Type B pancreatic cell (in vitro differentiated cells): ENCODE measurements at places on chromosomes 6 and 20.

DNA sequence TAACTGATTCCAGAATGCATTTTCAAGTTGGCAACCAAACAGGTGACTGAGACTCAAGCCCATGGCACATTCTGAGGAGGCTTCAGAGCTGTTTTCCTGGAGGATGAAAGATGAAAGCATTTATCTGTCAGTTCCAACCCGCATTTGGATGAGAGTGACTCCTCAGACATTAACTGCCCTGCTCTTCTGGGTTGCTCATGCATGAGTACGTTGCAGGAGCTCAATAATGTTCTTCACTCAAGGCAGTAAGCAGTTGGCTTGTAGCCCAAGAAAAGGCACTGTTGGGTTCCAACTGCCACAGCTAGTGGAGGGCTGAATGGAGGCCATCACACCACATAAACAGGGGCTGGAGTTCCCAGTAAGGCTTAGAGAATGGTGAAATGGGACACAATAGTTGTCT, 155.3 kb downstream of the FUT9 start:
- no peaks in the 10 kb centered on the region for H3K36me3 ChIP-seq
- no peak overlapping the region for H3K27ac ChIP-seq
- H3K4me3 ChIP-seq = no peak overlapping the region
- H3K4me1 ChIP-seq = no peaks in the 10 kb centered on the region
- H3K27me3 ChIP-seq = no peaks in the 10 kb centered on the region

DNA sequence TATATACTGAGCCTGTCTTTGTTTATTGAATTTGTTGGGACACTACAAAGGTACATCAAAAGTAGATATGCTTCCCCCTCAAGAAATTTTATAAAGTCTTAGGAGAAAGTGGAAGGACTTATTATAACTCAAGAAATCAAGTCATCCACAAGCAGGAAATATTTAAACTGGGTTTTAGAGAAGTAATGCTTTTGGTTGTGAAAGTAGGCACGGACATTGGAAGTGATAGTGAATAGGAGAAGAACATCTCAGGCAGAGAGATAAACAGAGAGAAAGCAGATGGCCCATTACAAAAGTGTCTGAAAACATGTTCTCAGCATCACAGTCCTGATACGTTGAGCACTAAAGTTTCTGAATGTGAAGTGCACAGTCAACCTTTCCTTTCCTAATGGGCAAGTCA, 415.6 kb upstream of the RNF217 start:
- H3K27me3 ChIP-seq = no peaks in the 10 kb centered on the region
- no peaks in the 10 kb centered on the region for H3K4me1 ChIP-seq
- DNase-seq = no peak
- no peak overlapping the region for H3K27ac ChIP-seq
- H3K4me3 ChIP-seq = no peak overlapping the region

DNA sequence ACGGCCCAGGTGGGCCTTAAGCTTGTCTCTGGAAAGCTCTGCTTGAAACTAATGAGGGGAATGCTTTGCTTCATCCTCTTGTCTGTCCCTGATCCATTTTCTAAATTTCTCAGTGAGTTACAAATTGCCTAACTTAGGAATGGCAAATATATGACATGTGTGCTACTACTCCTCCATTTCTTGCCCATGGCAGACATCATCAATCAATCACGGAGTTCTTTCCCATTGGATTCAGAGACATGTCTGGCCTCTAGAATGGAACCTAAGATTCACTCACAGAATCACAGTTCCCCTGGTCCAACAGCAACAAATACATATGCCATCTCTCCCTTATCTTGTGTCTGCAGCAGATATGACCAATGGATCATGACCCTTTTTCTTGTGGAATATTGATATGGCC, 6.6 kb upstream of the BPIFB4 start:
- no peak overlapping the region for H3K4me3 ChIP-seq
- no peaks in the 10 kb centered on the region for H3K4me1 ChIP-seq
- H3K36me3 ChIP-seq = no peaks in the 10 kb centered on the region
- no peak overlapping the region for H3K27ac ChIP-seq
- no peak for DNase-seq
- peaks cover 54% of the 10 kb centered on the region for H3K27me3 ChIP-seq

- H3K4me1 ChIP-seq = peaks cover 7% of the 10 kb centered on the region
- peaks cover 72% of the 10 kb centered on the region for H3K27me3 ChIP-seq
- H3K27ac ChIP-seq = no peak overlapping the region
- no peaks in the 10 kb centered on the region for H3K36me3 ChIP-seq
Observed at GRCh38 chr6:166277892-166278578, 30.2 kb downstream of the PRR18 start.

DNA sequence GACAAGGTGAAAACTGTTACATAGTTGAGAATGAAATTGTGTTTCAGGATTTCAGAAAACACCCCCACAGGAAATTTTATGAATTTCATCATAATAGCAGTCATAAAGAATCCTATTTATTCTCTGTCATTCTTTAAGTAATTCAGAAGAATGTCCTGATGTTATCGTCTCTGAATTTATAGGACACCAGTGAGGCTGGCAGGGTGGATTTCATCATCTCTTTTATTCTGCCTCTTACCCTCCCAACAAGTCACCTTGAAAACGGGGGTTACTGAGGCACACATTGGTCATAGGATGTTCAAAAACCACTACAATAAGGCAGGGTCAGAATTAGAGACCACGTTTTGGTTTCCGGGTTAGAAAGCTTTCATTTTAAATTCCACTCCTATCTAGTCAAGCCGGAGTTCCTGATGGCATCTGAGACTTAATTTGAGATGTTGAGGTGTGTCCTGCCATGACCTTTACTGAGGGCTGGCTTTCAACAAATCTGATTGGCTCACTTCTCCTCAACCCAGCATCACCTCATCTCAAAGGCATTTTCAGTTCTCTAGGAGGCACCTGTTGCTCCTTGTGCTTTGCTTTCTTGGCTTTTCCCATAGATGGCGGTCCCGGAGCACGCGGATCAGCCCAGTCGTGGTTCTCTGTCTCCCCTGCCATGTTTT, 230.6 kb upstream of the SUPT3H start:
- peaks cover 38% of the 10 kb centered on the region for H3K4me1 ChIP-seq
- no peak for DNase-seq
- H3K27ac ChIP-seq = peak overlapping the region; percentile 97
- H3K36me3 ChIP-seq = no peaks in the 10 kb centered on the region
- H3K27me3 ChIP-seq = no peaks in the 10 kb centered on the region

GRCh38 chr20:20231528-20232298, 136.2 kb upstream of the INSM1 start:
- peaks cover 8% of the 10 kb centered on the region for H3K27me3 ChIP-seq
- no peak overlapping the region for H3K27ac ChIP-seq
- no peak for DNase-seq
- peaks cover 8% of the 10 kb centered on the region for H3K4me1 ChIP-seq
- no peak overlapping the region for H3K4me3 ChIP-seq

DNA sequence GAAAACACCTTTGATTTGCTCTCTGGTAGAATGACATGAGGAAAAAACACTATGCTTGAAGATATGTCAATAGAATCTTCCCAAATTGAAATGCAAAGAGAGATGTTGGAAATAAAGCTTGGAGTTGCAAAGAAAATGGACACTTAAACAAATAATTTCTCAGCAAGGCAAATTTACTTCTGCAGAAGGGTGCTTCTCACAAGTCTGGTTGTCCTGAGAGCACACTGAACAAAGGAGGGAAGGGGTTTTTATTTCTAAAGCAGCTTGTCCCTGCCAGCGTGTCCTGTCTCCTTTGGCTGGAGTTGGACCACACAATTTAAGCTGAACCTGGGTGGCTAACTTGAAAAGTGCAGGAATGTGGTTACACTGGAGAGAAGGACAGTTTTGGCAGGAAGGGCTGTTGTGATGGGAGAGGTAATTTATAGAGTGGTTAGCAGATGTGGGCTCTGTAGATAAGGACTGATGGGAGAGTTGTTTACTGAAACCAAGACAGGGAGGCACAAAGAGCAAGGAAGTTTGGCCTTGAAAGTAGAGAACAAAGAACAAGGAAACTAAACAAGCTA, 454.6 kb upstream of the EYS start:
- H3K36me3 ChIP-seq = no peaks in the 10 kb centered on the region
- H3K27me3 ChIP-seq = no peaks in the 10 kb centered on the region

- DNase-seq = no peak
- H3K4me1 ChIP-seq = peaks cover 17% of the 10 kb centered on the region
- H3K27ac ChIP-seq = no peak overlapping the region
- H3K36me3 ChIP-seq = no peaks in the 10 kb centered on the region
- peaks cover 21% of the 10 kb centered on the region for H3K27me3 ChIP-seq
- no peak overlapping the region for H3K4me3 ChIP-seq
Observed at GRCh38 chr20:17431621-17432364, 99.4 kb downstream of the BFSP1 start.

DNA sequence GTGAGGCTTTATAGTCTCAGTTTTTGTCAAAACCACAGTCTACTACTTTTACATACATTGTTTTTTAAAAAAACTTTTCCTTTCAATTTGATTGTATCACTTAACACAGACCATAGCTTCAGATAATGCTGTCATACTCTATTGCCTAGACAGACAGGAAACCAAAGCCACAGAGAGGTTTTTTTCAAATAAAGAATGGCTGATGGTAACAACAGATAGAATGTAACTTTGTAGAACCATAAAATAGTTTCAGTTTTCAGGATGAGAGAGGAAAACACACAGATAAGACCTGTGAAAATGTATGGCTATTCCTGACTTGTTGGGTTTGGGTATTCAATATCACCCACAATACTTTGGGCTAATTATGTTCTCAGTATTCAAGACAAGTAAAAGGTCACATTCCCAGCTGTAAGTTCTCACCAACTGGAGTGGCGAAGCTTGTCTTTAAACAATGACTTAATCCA, 94.0 kb downstream of the ADGRG6 start:
- H3K4me1 ChIP-seq = peaks cover 8% of the 10 kb centered on the region
- no peak overlapping the region for H3K27ac ChIP-seq
- no peaks in the 10 kb centered on the region for H3K36me3 ChIP-seq
- no peak overlapping the region for H3K4me3 ChIP-seq
- H3K27me3 ChIP-seq = no peaks in the 10 kb centered on the region
- DNase-seq = no peak

DNA sequence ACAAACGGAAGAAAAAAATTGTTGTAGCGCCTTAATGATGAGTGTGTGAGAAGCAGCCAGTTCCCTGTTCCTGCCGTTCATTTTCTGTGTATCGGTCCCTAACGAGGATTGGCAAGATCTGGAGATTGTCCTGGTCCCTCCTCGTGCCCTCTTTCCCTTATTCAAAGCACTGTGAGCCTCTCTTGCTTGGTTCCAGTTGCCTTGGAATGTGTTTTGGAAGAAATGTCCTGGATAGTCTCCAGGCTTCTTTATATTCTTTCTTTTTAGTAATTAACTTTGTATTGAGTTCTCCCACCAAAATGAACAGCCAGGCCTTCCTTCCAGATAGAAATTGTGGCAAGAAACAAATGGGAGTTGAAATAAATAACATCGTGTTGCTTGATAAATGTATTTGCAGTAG, 348.3 kb downstream of the CDH26 start:
- peaks cover 4% of the 10 kb centered on the region for H3K27me3 ChIP-seq
- no peak overlapping the region for H3K27ac ChIP-seq
- no peak overlapping the region for H3K4me3 ChIP-seq
- peaks cover 10% of the 10 kb centered on the region for H3K4me1 ChIP-seq

DNA sequence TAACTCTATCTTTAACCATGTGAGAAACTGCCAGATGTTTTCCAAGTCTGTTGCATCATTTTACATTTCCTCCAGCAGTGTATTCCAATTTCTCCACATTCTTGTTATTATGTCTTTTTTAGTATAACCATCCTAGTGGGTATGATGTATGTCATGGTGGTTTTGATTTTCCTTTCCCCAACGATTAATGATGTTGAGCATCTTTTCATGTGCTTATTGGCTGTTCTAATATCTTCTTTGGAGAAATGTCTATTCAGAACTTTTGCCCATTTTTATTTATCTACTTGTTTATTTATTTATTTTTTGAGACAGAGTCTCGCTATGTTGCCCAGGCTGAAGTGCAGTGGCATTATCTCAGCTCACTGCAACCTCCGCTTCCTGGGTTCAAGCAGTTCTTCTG, 4.3 kb upstream of the C6orf62 start:
- no peak overlapping the region for H3K27ac ChIP-seq
- peak overlapping the region; percentile 23 for H3K4me3 ChIP-seq
- H3K27me3 ChIP-seq = peaks cover 4% of the 10 kb centered on the region

DNA sequence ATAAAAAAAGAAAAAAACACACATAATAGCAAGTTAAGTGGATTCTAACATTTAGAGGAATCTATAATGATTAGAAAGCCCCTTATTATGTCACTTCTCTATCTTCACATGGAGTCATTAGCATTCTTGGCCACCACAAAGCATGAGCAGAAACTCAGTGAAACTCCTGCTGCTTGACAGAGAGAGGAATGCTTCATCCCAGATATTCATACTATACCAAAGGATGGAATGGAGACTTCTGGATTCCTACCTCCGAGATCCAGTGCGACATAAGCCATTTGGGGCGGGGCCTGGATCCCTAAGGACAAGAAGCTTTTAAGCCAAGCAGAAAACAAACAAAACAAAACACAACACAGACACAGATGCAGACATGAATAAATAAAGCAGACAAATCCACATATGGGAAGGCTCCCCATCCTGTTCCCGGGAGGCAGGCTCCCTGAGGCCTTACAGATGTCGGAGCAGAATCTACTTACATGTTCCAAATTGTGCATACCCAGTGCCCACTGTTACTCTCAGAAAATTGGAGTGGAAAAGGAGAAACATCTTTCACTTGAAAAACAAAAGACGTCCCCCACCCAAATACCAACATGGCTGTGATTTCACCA, 727.3 kb downstream of the MAFB start:
- H3K36me3 ChIP-seq = no peaks in the 10 kb centered on the region
- no peaks in the 10 kb centered on the region for H3K27me3 ChIP-seq
- DNase-seq = no peak
- no peak overlapping the region for H3K27ac ChIP-seq
- H3K4me3 ChIP-seq = no peak overlapping the region
- H3K4me1 ChIP-seq = peaks cover 18% of the 10 kb centered on the region

DNA sequence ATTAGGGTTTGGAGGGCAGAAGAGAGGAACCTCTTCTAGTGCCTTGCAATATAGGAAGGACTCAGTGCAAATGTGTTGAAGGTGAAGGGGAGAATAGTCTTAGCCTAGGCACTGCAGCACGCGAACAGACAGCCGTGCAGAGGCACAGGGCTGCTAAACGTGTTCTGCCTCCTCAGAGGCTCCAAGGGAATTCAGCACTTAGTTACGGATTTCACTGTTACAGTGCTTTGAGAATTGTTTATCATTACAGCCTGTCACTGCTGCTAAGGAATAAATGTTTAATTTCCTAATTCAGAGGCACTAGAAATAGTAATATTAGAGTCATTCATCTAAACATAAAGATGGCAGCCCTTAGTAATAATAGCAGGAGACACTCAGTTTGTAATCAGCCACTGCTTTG, 116.4 kb upstream of the SLC22A16 start:
- no peak overlapping the region for H3K27ac ChIP-seq
- H3K36me3 ChIP-seq = no peaks in the 10 kb centered on the region
- peaks cover 10% of the 10 kb centered on the region for H3K4me1 ChIP-seq
- H3K4me3 ChIP-seq = no peak overlapping the region
- DNase-seq = no peak

- no peaks in the 10 kb centered on the region for H3K36me3 ChIP-seq
- H3K27ac ChIP-seq = no peak overlapping the region
- peaks cover 5% of the 10 kb centered on the region for H3K4me1 ChIP-seq
Observed at GRCh38 chr20:50270569-50270968, 79.9 kb downstream of the CEBPB start.

- H3K27me3 ChIP-seq = no peaks in the 10 kb centered on the region
- DNase-seq = no peak
- H3K4me1 ChIP-seq = no peaks in the 10 kb centered on the region
- H3K36me3 ChIP-seq = no peaks in the 10 kb centered on the region
Observed at GRCh38 chr6:96742702-96743101, 94.6 kb downstream of the GPR63 start.

GRCh38 chr20:40813708-40814630, 124.9 kb upstream of the MAFB start:
- DNase-seq = no peak
- peaks cover 31% of the 10 kb centered on the region for H3K27me3 ChIP-seq
- H3K4me3 ChIP-seq = no peak overlapping the region
- H3K27ac ChIP-seq = no peak overlapping the region
- H3K36me3 ChIP-seq = no peaks in the 10 kb centered on the region
- H3K4me1 ChIP-seq = no peaks in the 10 kb centered on the region
